NCI-H2171 (cell line): ENCODE measurements at places on chromosomes 11 and 22.

DNA sequence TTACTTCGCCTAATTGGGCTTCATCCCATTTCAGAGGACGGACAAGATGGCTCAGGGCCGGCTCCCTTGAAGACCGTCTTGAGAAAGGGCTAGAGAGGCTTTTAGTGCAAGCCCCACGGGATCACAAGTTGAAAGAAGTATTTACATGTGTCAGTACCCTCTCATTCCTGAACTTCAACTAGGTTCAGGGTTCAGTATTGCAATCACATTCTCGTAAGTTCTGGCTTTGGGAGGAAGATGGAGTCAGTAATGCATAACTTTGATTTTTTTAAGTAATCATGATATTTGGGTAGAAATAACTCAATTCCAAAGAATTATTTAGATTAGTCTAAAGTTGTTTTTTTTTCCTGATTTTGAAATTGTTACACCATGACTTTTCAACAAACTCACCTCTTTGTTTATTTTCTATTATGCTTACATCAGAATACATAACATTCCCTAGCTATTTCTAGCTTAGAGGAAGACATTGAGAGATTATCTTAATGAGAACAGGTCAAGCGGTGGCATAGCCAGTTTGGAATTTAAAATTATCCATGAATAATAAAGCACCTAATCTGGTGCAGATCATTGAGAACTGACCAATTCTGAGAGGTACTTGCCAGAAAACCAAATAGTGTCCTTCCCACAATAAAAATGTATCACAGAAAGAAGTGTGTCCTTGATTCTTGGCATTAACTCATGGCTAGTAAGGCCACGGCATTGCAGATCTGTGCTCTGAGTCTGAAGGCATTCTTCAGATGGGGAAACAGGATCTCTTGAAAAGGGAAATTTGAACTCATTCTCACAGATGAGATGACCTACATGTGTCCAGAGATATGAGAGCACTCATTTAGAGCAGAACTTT is 92.1 kb upstream of the BLID start:
- no peak for DNase-seq

DNA sequence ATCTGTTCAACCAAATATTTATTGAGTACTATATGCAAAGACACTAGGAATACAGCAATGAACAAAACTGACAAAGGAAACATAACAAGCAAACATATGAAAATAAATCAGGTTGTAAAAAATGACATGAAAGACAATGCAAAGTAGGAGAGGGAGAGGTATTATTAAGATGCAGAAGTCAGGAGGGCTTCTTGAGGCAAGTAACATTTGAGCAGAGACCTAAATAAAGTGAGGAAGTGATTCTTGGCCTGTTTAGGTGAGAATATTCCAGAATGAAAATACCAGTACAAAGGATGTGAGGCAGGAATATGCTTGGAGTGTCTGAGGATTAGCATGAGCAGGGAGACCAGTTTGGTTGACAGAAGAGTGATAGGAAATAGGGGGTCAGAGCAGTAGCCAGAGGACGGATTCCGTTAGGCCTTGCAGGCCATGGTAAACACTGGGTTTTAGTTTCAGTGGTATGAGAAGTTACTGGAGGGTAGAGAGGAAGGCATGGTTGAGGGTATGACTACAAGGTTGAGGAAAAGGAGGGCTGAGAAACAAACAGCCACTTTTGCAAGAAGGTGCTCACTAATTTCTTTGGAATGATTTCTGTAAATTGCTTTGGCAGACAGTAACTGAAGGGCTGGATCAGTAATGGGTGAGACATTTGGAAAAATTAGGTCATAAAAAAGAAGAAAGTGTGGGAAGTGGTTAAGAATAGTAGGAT is 191.9 kb downstream of the SWAP70 start:
- no peak for DNase-seq

DNA sequence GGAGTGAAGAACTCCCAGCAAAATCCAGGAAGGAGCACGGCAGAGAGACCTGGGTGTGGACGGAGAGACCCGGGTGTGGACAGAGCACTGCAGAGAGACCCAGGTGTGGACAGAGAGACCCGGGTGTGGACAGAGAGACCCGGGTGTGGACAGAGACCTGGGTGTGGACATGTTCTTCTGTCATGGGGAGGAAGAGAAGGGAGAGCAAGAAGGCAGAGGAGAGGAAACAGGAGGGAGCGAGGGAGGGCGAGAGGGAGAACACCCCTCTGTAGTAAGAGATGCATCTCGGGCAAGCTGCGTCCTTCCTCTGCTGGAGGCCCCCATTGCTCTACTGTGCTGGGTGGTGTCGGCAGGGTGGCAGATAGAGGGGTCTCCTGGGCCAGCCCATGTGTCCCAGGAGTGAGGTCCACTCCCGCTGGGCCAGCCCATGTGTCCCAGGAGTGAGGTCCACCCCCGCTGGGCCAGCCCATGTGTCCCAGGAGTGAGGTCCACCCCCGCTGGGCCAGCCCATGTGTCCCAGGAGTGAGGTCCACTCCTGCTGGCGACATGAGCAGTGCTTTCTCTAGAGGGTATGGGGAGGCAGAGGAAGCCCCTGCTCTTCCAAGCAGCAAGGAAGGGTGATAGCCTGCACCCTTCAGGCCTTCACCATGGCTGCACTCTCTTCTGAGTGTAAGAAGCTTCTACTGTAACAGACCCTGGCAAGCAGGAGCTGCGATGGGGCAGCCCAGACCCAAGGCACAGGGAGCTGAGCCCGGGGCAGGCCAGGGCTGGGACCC is 934.2 kb downstream of the BRD1 start:
- DNase-seq, result no peak

GRCh38 chr22:20472629-20473442 is 22.8 kb downstream of the KLHL22 start:
- DNase-seq, result no peak

DNA sequence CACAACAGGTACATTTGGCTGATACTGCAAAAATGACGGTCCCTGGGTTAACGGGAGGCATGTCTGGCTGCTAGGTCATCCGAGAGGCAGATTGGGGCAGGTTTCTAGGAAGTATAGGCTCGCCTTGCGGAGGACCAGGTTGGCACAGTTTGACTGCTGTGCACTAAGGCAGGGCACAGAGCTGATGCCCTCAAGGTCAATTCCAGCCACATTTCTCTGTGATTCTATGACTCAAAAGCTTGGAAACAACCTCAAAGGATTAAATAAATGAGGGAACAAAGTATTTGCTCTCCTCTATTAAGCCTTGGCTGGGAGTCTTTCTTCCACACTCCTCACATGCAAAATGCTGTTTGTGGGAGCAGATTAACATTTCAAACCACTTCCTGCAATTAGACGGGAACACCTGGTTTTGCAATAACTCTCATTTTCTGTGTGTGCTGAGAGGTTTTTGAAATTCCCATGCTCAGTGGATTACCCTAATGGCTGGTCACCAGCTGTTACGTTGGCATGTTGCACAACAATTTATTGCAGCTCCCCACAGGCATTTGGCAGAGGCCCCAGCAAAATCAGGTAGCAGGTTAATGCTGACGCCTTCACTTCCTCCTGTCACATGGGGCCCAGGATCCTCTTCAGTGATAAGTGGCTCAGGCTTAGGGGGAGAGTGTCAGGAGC is 61.0 kb upstream of the PLET1 start:
- peak; percentile 88 for DNase-seq

- peak; percentile 7 for DNase-seq
Measured at GRCh38 chr11:123505546-123506299, 75.7 kb downstream of the GRAMD1B start.

DNA sequence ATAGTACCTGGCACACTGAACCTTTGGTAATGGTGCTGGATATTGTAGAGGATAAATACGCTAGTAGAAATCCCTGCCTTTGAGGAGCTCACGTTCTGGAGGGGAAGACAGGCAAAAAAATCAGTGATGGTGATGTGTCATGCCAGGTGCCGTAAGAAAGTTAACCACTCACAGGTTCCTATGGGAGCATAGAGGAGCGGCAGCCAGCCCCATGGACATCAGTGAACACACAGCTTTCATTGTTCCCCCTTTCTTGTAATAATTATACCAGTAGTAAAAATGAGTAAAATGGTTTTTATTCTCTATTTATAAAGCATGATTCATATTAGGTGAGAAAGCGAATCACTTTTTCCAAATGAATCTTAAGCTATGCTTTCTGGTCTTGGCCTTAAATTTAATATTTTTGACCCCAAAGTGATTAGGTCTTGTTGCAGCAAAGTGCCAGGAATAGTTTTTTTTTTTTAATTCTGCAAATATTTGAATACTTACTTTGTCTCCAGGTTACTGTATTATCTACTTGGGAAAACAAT is 57.9 kb downstream of the UVRAG start:
- DNase-seq, result no peak

DNA sequence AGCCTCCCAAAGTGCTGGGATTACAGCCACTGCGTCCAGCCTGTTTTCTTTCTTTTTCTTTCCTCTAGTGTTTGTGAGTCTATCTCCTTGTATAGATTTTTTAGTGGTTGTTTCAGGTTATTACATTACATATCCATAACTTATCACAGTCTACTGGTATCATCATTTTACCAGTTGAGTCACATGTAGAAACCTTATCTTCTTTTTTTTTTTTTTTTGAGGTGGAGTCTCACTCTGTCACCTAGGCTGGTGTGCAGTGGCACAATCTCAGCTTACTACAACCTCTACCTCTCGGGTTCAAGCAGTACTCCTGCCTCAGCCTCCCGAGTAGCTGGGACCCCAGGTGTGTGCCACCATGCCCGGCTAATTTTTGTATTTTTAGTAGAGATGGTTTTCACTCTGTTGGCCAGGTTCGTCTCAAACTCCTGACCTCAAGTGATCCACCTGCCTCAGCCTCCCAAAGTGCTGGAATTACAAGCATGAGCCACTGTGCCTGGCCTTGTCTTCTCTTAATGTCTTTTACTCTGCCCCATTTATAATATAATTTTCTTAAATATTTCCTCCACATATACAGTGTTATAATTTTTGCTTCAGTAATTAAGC is 11.0 kb downstream of the CDC45 start:
- no peak for DNase-seq

- DNase-seq, result no peak
Measured at GRCh38 chr11:69285766-69286165, 8.2 kb upstream of the MYEOV start.

GRCh38 chr11:109785198-109785597 is 308.0 kb upstream of the ZC3H12C start:
- no peak for DNase-seq

DNA sequence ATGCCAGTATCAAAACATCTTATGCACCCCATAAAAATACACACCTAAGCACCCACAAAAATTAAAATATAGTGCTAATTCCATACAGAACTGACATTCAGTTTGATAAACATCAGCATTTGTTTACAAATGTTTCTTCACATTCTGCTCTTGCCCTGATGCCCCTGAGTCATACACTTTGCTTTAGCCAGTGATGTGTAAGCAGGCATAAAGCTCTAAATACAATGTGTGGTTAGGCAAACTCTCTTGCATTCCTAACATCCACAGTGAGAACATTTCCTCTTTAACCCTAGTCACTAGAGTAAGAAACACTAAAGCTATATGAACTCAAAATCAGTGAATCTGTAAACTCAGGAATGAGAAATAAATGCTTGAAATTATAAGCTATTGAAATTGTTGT is 1060.7 kb downstream of the FAM181B start:
- DNase-seq, result no peak

DNA sequence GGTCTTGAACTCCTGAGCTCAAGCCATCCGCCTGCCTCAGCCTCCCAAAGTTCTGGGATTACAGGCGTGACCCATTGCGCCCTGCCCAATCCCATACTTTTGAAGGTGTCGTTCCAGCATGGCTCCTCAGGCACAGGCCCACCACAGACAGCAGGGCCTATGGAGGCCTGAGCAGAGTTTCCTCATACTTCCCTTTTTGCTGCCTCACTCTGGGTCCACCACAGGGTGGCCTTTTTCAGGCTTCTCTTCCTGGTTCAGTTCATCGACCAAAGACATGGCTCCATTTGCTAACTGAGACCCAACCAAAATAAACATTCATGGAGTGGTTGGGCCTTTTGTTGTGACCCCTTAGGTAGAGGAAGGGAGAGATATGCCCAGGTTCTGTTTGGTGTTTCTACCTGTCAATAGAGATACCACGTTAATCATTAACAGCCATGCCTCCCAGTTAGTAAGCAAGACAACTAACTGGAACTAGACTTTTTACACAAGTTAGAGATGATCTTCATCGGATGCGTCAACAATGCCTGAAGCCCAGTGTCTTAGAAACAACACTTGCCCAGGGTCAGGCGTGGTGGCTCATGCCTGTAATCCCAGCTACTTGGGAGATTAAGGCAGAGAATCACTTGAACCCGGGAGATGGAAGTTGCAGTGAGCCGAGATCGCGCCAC is 35.1 kb downstream of the TRIOBP start:
- DNase-seq, result no peak

GRCh38 chr11:97537407-97538150 is 1147.8 kb downstream of the JRKL start:
- DNase-seq, result peak; percentile 59

DNA sequence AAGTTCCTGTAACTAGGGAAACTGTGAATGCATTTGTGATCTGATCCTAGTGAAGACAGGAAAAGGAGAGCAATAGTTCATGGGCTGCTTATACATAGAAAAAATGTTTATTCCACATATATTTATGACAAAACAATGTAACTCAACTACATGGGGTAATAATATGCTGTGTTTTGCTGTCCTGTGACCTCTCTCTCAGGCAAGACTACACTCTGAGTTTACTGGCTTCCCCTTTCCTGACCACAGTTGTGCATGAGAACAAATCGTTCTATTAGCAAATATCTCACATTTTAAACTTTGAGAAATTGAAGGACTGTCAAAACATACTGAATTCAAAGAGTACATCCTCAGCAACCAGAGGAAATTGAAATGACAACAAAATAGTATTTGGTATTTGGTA is 161.9 kb upstream of the TRPC6 start:
- DNase-seq, result no peak

- no peak for DNase-seq
Measured at GRCh38 chr11:74169738-74170458, 904 bp downstream of the C2CD3 start.

- DNase-seq, result no peak
Measured at GRCh38 chr22:30866216-30866615, 102.4 kb downstream of the MORC2 start.

DNA sequence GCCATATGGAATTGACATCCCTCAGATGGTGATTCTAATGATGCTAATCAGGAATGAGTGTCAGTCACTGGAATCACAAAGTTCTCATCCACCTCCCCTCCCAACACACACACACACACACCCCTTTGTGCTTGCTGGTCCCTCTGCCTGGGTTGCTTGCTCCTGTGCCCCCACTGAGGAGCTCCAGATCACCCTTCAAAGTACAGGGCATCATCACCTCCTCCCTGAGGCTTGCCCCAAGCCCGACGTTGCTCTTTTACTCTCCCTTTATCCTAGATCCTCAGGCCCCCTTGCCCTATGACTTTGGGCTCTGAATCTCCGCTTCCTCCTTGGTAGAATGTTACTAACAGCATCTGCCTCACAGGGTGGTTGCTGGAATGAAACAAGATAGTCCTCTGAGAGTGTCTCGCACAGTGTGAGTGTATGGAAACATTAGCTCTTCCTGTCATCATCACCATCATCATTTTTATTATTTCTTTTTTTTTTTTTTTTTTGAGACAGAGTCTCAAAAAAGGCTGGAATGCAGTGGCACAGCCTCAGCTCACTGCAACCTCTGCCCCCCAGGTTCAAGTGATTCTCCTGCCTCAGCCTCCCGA is 3.4 kb downstream of the TOM1 start:
- no peak for DNase-seq
